Left renal cortex interstitium (tissue), 4 donors: ENCODE measurements at places on chromosomes 1 and 21.
A peak's percentile ranks its signal among the peaks of the same experiment; 100 is the strongest.

- DNase-seq: no peak
These were observed 290.8 kb upstream of the PLXNA2 start for GRCh38 chr1:208534979-208535378.

DNA sequence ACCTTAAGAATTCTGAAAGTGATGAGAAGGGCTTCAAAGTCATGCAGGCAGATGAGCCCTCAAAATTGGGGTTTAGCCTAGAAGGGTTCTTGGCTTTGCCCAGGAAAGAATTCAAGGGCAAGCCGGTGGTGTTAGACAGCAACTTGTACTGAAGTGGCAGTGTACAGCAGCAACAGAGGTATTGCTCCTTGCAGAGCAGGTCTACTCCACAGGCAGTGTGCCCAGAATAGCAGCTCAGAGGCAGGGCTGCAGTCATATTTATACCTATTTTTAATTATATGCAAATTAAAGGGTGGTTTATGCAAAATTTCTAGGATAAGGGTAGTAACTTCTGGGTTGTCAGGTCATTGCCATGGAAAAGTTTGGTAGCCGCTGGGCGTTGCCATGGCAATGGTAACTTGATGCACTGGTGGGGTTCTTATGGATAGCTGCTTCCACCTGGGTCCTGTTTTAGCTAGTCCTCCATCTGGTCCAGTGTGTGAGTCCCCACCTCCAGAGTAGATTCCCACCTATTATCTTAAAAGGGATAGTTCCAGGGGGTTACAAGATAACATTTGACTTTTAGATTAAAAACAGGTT, 57.9 kb upstream of the CR2 start:
- DNase-seq: no peak

DNA sequence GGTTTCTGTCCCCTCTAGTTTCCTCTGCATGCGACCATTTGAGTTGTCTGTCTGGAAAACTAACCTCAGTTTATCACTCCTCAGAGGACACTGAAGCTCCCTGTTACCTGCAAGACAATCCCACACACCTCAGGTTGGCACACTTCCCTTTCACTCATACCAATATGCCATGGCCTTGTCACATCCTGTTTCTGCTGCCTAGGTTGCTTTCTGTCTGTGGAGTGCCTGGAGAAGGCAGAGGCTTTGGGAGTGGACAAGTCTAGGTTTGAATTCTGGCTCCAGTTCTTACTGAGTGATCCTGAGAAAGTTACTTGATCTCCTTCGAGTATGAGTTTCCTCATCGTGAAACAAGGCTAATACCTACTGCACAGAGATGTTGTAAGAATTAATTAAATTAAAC, 171.5 kb upstream of the CACYBP start:
- DNase-seq: no peak

DNA sequence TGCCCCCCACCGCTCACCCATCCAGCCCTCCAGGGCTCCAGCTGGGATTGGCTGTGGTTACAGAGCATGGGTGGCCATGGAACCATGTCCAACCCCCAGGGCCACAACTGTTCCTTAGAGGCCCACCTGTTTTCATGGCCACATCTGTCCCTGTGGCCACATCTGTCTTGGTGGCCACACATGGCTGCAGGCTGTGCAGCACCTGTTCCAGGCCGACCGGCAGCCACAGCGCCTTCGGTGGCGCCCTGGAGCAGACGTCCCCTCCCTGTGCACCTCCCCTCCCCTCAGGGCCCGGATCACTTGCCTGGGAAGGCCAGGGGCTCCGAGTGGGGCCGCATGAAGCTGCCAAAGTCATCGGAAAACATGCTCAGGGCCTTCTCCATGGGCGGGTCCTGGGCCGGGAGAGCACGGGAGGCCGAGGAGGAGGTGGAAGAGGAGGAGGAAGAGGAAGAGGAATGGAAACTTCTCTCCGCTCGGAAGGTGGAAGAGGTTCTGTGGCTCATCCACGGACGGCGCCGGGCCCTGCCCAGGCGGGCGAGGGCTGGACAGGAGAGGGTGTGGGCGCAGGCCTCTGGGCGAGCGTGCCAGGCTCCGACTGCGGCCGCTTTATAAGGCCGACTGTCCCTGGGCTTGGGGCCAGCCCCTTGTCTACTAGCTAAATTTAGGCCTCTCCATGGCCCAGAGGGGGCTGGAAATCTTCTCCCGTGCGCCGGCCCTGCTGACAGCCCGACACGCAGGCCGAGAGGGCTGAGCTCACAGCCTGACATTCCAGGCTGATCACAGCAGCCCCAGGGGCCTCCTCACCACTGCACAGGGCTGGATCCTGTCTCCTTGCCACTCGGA, at the start of gene HSPB7:
Gene HSPB7, minus strand, starts transcription at position 583 of the 843 bp plus-strand sequence. Its CDS starts 80 bp downstream, at position 503.
- DNase-seq: no peak

DNA sequence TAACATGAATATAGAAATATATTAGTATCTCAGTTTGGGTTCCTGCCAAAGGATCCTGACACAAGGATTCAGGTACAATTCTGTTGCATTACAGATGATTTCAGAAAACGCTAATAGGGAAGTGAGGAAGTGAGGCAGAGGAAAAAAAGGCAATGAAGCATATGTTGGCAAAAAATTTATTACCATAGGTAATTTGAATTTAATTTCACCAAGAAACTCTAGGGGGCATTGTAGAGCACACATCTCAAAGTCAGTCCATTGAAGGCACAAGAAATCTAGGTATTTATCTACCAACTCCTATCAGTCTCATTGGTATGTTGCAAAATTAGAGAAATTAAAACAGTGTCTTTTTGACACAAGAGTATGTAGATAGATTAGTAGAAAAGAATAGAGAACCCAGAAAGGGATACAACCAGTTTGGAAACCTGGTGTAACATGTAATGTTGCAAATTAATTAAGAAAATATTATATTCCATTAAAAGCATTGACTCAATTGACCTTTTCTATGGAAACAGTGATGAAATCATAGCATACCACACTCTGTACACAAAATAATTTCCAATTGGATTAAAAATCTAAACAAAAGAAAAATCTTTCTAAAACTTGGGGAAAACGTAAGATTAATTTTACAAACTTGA, 104.9 kb upstream of the SNX7 start:
- no peak for DNase-seq

DNA sequence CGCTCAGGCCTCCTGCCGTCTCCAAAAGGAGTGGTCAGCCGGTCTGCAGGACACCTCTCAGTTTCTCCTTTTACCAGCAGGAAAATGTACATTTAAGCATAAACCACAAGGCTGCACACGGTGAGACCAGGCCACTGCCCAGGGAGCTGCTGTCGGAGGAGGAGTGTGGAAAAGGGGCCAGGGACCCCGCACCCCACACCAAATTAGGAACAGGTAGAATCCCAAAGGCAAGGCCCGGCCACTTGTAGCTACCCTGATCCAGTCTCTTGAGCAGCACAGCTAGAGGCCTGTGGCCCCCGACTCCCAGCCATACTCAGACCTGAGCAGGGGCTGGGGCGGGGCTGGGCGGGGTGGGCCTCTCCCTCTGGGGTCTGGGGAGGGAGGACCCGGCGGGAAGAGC, 78.0 kb downstream of the PIK3CD start:
- DNase-seq: no peak

DNA sequence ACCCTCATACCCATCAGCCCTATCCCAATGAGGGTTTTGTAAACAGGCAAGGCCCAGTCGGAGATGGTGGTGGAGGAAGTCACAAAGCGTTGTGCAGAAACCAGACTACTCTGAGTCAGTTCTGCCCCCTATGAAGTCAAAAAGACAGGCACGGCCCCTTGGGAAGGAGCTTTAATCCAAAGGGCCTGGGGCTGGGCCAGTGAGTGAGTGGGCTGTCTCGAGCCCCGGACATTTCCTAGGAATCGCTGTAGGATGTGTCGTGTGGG, 442 bp upstream of the AHCYL1 start:
- DNase-seq: no peak

GRCh38 chr1:208931936-208932335, 651.6 kb upstream of the CAMK1G start:
- DNase-seq: no peak

GRCh38 chr1:217982331-217983050, 302.6 kb upstream of the RRP15 start:
- no peak for DNase-seq

DNA sequence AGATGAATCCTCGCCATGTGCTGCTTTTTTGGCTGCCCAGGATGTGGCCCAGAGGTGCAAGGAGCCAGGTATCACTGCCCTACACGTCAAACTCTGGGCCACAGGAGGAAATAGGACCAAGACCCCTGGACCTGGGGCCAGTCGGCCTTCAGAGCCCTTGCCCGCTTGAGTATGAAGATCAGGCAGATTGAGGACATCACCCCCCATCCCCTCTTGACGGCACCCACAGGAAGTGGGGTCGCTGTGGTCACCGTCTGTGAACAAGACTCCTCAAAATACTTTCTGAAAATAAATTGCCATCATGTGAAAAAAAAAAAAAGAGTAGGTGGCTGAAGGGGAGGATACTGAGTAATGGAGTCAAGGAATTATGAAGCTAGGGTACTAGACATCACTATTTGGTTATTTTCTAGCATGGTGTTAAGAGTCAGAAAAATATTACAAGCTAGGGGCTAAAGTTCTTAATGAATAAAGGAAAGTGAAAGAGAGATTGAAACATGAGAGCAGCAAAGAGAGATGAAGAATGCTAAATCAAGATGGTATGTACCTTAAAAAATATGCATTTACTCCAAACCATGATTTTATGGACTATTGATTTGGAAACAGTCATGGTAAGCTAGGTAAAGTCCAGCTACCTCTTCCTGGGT, 84.9 kb downstream of the CLEC20A start:
- DNase-seq: no peak

DNA sequence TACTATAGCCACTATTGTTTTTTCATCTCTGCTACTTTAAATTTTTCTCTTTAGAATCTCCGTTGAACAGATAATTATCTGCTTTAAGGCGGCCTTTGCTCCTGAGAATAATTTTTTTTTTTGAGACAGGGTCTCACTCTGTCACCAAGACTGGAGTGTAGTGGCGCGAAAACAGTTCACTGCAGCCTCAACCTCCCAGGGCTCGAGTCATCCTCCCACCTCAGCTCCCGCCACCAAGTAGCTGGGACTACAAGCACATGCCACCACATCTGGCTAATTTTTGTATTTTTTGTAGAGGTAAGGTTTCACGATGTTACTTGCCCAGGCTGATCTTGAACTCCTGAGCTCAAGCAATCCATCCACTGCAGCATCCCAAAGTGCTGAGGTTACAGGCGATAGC, 28.6 kb downstream of the TRIT1 start:
- DNase-seq: no peak

GRCh38 chr1:224168859-224169380, 14.1 kb upstream of the DEGS1 start:
- DNase-seq: no peak

DNA sequence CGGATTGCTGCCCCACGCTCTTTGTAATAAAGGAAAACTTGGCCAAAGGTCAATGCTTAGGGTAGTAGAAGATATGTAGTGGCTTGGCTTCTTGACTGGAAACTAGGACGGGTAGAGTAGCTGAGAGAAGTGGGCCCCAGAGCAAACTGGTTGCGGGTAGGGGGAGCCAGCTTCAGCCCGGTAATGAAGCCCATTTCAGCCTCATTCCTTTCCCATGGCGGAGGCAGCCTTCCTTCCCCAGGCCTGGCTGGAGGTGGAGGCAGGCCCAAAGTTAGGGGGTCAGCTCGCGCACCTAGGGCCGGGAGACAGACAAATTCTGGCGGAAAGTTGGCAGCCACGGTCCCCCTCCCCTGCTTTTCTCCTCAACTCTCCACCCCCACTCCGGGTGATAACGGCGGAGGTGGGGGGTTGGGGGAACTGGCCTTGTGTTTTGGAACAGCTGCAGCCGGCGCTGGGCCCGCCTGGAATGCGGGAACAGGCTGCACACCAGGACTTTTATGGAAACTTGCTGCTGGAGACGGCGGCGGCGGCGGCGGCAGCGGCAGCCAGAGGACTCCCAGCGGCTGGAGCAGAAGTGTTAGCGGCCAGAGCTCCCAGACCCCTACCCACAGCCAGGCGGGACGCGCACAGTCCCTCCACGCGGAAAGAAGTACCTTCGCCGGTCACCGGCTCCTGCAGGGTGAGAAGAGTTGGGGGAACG, at the start of gene NEXN:
Gene NEXN, plus strand, starts transcription at position 544 of the 700 bp plus-strand sequence. CDS start 27,483 bp downstream, outside the sequence.
- DNase-seq: peak; percentile 64

DNA sequence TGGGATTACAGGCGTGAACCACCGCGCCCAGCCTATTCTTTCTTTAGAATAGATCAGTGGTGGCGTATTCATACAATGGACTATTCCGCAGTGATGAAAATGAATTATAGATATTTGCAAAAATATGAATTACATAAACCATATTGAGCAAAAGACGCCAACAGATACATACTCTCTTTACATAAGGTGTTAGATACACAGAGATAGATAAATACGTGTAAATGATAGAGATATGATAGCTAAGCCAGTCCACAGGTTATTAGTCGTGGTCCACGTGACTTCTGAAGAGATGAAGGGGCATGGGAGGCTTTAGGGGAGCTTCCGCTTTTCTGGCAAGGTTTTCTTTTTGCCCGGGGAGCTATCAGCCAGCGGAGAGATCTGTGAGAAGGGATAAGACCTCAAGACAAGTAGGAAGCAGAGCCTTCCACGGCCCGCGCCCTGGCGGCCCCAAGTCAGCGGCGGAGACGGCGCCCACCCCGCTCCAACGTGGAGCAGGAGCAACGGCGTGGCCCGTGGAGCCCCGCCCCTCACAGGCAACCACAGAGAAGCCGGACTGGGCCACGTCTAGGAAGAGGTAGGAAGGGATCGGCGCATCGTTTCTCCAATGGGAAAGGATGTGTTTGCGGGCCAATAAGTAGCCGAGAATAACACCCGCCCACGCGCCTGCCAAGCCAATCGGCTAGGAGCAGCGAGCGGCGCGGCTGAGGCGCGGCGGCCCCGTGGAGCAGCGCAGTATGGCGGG, at the start of gene MSTO1:
Gene MSTO1, plus strand, starts transcription at position 704 of the 742 bp plus-strand sequence. Its CDS starts 31 bp downstream, at position 735.
- DNase-seq: peak; percentile 62

- DNase-seq: no peak
These were observed 2.7 kb downstream of the TMEM200B start for GRCh38 chr1:29120947-29121485.

DNA sequence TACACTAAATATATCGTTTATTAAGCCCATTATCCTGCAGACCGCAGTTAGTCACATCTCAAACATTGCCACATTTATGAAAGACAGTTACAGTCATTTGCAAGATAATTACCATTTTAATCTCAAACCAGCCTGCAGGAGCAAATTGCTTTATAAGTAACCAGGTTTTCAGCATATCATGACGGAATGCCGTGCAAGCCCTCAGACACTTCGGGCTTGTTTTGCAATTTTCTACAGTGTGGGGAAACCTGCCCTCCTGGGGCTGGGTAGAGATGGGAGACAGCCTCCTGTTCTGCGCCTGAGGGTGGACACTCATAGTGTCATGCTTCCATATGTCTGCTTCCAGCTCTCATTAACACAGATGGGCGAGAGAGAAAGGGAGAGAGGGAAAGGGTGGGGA, 563.9 kb downstream of the NPHP4 start:
- no peak for DNase-seq
